Placental pericyte (primary cell): ENCODE measurements at places on chromosomes 6 and 20. TPM values are rescaled to one million over a fixed set of nuclear protein-coding genes. Genes with fewer than 3 reads are reported as not detected.

CLVS2 gene
- not detected in 2 replicates for total RNA-seq

LAMP5 gene
- not detected in 2 replicates for total RNA-seq

IRF4 gene
- not detected in 2 replicates for total RNA-seq

TP53TG5 gene
- total RNA-seq = not detected in 2 replicates

ERVFRD-1 gene
- 0.22 TPM in 1 of 2 replicates, not detected in the other for total RNA-seq

TRAPPC3L gene
- under 0.01 TPM in 1 of 2 replicates, not detected in the other for total RNA-seq

VNN1 gene
- 0.57 and 0.88 TPM in 2 replicates for total RNA-seq

NEURL2 gene
- 3.6 and 11.8 TPM in 2 replicates for total RNA-seq

OXT gene
- not detected in 2 replicates for total RNA-seq

GMEB2 gene
- total RNA-seq = 11.2 and 16.0 TPM in 2 replicates

PGC gene
- total RNA-seq = not detected in 2 replicates

GSTA2 gene
- not detected in 2 replicates for total RNA-seq

PRRT1 gene
- 0.29 and 0.44 TPM in 2 replicates for total RNA-seq

EPPIN gene
- not detected in 2 replicates for total RNA-seq

HMGCLL1 gene
- total RNA-seq = not detected in 2 replicates

TNFRSF6B gene
- 3.9 and 35.9 TPM in 2 replicates for total RNA-seq
